ENCODE measurements at places on chromosomes 5 and 9.

DNA sequence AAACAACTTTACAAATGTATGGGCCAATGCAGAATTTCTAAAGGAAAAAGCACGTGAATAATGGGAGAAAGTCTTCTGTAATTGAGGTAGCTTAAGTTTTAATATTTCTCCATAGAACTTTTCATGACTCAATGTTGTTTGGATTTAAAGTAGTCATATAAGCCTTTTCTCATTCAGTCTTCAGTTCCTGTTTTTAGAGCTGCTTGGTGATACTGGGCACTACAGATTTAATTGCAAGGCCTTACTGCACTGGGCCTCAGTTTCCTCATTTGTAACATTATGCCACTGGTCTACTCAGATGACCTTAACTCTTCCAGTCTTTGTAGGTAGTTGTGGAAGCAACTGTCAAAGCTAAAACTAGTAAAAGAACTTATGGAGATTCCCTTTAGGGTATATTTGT, 60.4 kb downstream of the WDR41 start:
- DNase-seq, result no peak

DNA sequence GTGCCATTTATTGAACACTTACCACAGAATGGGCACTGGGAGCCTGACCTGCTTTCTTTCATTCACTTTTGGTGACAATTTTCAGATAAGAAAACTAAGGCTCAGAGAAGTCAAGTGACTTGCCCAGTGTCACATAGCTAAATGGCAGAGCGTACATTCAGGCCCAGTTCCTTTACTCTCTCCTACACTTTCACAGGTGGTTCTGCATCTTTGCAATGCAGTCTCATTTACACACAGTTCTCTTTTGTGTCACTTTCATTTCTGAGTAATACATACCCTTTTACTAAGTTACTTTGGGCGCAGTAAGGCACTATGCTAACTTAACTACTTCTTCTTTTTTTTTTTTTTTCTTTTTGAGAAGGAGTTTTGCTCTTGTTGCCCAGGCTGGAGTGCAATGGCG, 8.3 kb downstream of the NFIL3 start:
- DNase-seq, result no peak

- DNase-seq, result no peak
Observed at GRCh38 chr9:32487981-32488380, 38.0 kb downstream of the RIGI start.

DNA sequence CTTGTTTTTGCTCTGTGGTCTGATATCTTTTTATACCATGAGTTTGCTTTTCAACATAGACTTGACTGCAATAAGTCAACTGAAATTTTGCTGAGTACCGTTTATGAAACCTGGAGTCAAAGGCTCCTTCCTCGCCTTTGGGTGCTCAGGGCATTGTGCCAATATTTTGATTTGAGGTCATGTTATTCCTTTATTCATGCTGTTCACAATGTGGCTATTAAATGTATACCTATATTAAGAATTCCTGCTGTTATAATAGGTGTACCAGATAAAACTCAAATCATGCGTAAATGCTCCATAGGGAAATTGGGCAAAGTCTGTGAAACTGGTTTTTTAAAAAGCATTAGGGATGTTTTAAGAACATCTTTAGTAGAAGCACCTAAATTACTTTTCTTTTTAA, 334.0 kb upstream of the NUDT12 start:
- DNase-seq, result no peak

- DNase-seq, result no peak
Observed at GRCh38 chr5:155587458-155587857, 573.9 kb downstream of the KIF4B start.

- DNase-seq, result no peak
Observed at GRCh38 chr9:15642369-15642962, 89.6 kb downstream of the CCDC171 start.
